NCI-H1105 treated with DMSO at 0.1 percent for 48 hours (cell line): ENCODE measurements at places on chromosomes 13 and 19.

GRCh38 chr13:109968876-109969577 is 182.6 kb upstream of the IRS2 start:
- DNase-seq = no peak

DNA sequence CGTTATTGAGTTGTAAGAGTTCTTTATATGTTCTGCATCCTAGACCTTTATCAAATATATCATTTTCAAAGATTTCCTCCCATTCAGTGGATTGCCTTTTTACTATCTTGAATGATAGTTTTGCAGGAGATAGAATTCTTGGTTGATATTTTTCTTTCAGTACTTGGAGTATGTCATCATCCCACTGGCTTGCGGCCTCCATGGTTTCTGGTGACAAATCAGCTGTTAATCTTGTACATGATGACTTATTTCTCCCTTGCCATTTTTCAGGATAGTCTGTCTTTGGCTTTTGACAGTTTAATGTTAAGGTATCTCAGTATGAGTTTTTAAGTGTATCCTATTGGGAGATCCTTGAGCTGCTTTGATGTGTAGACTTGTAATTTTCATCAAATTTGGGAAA is 8.5 kb downstream of the ZNF557 start:
- no peak for DNase-seq

GRCh38 chr13:32525766-32526165 is 12.8 kb downstream of the N4BP2L2 start:
- no peak for DNase-seq

GRCh38 chr19:42563352-42564210 is 31.1 kb downstream of the CEACAM8 start:
- DNase-seq = peak; percentile 40

DNA sequence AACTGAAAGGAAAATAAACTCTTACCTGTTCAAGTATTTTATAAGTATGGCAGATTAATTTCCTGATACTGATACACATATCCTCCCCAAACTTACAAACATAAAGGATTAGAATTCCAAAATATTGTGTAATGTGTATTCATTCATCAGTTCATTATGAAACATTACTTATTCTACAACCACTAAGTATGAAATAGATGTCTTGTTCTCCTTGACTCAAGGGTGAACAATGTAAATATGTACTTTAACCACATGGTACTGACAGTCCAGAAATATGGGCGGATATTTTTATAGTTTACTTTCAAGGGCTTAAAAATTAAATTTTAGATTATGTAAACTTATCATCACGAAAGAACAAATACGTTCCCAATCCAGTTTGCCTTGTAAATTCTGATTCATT is 334.0 kb downstream of the LIG4 start:
- no peak for DNase-seq

DNA sequence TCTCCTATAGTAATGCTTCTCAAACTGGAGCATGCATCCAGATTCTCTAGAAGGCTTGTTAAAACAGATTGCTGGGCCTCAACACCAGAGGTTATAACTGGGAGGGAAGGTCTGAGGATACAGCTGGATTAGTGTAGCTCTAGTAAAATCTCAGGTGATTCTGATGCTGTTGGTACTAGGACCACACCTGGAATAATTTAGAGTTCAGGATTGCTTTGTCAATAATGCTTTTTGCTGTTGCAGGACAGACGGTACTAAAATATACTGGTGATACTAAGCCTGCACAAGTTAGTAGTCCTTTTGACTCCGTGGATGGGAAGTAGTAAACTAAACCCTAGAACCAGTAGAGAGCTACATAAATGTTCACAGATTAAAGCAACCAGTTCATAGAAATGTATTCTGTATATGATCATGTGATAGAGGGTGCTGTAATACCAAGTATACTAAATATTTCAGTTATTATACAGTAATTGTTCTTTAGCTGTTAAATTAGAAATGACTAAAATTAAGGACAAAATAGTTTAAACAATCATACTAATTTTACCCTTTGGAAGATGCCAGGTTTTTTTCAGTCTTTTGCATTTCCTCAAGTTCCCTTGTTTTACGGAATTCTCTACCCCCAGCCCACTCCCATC is 258.2 kb upstream of the STARD13 start:
- peak; percentile 26 for DNase-seq

DNA sequence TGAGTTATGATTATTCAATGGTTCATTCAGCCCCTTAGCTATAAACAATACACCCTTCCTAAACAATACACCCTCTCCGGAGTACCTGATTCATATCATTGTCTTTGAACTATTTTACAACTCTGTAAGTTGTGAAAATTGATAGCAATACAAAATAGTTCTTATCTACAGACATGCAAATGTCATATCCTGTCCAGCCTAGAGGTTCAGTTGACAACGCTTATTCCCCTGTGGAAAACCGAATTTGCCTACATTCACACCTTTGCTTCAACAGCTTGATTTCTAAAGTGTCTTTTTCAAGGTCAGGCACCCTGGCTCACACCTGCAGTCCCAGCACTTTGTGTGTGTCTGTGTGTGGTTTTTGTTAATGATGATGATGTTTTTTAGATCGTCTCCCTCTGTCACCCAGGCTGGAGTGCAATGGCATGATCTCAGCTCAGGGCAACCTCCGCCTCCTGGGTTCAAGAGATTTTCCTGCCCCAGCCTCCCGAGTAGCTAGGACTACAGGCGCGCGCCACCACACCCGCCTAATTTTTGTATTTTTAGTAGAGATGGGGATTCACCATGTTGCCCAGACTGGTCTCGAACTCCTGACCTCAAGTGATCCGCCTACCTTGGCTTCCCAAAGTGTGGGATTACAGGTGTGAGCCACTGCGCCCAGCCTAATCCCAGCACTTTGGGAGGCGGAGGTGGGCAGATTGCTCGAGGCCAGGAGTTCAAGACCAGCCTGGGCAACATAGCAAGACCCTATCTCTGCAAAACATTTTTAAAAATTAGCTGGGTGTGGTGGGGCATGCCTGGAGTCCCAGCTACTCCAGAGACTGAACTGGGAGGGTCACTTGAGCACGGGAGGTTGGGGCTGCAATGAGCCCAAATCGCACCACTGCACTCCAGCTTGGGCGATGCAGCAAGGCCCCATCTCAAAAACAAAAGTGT is 9.6 kb downstream of the C19orf53 start:
- DNase-seq = no peak

GRCh38 chr19:7417671-7418324 is 69.1 kb downstream of the ARHGEF18 start:
- no peak for DNase-seq

- DNase-seq = no peak
Measured at GRCh38 chr19:2455851-2456570, 748 bp downstream of the LMNB2 start.

- no peak for DNase-seq
Measured at GRCh38 chr13:111590796-111591195, 270.4 kb downstream of the TEX29 start.

DNA sequence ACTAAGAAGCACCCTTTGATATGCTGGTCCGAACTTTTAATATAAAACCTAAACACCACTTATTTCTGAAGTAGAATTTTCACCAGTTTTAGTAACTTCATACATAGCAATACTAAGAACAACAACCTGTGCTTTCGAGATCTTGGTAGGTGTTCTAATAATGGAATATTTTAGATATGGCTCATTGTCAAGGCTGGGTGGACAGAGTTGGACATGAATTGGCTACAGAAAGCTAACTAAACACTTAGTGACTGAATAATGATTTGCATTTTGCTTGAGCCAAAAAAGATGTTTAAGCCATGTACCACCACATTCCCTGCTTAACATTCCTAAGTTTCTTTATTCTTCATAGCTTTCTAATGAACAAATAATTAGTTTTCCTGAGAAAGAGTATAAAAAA is 344.3 kb upstream of the SGCG start:
- no peak for DNase-seq

DNA sequence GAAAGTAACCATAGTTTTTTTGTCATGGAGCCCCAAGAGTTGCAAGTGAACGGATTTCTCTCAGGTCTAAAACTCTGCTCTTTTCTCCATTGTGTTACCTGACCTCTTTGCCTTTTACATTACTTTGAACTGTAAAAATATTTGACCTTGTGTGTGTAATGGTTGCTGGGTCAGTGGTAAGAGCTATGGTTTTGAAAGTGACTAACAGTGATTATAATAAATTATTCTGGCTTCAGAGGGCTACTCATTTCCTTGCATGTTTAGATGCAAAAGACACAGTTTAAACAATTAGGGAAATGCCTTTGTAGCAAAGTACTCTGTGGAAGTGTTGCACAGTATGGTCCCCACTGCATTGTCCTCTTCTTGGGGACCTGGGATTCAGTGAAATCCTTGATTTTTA is 29.3 kb upstream of the PSG8 start:
- DNase-seq = no peak

DNA sequence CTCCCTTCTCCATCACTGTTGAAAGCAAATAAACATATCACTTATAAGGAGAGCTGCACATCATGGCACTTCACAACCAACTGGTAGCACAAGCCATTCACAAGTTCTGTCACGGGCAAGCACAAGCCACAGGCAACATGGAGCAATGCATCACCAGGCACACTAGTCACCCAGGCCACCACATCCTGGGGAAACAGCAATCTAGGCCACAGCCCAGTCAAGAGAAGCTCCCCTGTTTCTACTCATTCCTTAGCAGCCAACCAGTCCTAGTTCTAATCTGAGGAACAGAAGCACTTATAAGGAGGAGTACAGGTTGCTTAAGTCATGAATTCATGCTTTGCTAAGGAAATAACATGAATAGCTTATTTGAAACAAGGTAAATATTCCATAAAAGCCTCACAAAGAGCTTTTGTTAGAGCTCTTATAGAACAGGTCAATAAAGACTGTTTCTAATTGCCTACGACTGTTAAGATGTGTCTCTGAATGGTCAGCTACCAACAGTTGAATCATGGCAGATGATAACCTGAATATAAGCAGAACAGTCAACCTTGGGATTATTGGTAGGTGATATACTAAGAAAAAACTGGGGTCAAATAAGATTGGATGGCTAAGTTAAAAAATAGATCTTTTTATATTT is 169.0 kb downstream of the TBC1D4 start:
- DNase-seq = no peak

DNA sequence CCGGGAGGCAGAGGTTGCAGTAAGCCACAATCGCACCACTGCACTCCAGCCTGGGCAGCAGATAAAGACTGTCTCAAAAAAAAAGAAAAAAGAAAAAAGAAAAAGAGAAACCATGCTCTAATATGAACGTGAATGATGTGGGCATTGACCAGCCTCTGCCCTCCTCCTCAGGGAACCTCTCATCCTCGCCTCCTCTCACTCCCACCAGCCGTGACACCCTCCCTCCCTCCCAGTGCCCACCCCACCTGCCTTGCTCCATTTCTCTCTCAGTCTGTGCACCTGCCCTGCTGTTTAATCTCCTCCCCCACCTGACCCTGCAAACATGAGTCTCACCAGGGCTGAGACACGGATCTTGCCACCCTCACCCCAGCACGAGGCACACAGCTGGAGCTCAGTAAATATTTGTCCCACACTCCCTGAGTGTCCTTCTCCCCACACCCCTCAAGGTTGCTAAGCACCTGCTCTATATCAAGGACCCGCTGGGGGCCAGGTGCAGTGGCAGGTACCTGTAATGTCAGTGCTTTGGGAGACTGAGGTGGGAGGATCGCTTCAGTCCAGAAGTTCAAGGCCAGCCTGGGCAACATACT is 7.5 kb upstream of the BCAT2 start:
- peak; percentile 82 for DNase-seq

GRCh38 chr13:110306340-110306959 is 507 bp downstream of the COL4A1 start:
- DNase-seq = no peak

GRCh38 chr19:21856773-21857514 is 21.0 kb upstream of the ZNF43 start:
- no peak for DNase-seq

DNA sequence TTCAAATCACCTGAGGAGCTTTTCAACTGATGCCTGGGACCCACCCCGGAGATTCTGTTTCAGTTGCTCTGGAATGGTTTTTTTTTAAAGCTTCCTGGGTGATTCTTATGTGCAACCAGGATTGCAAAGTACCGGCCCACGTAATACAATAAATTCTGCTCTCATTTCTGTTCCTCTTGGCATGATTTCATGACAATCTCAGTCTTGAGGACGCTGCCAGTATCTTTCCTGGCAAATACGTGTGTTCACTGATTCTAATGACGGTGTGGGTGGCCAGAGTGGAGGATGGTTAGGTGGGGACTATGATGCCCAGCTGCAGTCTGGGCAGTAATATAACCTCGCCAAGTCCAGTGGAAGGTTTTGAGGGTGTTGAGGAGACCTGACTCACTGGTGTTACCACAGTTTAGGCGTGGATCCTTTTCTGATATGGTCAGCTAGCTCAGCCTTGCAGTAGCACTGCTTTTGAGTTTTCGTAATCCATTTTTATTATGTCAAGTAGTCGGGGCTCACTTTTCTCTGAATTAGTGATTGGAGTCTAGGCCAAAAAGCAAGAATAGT is 49.4 kb downstream of the FAM124A start:
- DNase-seq = no peak

DNA sequence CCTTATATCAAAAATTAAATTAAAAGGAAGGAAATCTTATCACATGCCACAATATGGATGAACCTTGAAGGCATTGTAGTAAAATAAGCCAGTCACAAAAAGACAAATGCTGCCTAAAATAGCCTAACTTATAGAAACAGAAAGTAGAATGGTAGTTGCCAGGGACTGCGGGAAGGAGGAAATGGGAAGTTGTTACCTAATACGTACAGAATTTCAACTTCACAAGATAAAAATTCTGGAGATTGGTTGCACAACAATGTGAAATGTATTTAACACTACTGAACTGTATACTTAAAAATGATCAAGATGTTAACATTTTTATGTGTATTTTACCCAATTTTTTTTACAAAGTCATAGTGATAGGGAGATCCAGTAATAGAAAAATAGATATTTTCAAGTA is 10.2 kb upstream of the N4BP2L2 start:
- DNase-seq = no peak

DNA sequence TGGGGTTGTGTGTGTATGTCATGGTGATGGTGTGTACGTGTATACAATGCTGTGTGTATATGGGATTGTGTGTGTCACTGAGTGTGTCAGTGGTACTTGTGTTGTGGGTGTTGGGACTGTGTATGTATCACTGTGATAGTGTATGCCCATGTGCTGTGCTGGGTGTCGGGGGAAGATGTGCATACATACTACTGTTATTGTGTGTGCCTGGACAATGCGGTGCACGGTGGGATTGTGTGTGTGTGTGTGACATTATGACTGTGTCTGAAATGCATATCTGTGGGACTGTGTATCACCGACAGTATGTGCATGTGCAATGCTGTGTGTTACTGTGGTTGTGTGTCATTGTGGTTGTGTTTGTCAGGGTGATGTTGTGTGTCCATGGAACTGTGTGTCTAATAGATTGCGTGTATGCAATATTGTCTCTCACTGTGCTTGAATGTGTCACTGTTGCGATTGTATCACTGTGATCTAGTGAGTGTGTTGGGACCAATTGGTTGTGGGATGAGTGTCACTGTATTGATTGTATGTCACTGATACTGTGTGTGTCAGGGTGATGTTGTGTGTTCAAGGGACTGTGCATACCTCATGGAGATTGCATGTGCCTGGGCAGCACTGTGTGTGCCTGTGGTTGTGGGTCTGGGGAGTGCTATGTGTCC is 11.0 kb upstream of the BBC3 start:
- DNase-seq = no peak
